ENCODE measurements at places on chromosomes 2 and 18.

- DNase-seq: no peak
These were observed 330.4 kb upstream of the FAM98A start for GRCh38 chr2:33929467-33929866.

- DNase-seq: no peak
These were observed 13.2 kb upstream of the SERPINB12 start for GRCh38 chr18:63528863-63529492.

GRCh38 chr2:16184945-16185660 lies 244.8 kb downstream of the MYCN start:
- no peak for DNase-seq

DNA sequence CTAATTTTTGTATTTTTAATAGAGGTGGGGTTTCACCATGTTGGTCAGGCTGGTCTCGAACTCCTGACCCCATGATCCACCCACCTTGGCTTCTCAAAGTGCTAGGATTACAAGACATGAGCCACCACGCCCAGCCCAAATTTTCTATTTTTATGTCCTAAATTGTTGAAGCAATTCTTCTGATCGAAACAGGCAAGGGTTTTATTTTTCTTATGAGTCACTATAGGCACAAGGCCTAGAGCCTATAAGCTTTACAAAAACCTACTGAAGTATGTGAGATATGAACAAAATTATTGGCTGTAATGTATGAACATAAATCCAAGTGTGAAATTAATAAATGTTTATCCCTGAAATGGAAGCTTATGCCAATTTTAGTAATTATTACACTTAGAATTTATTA lies 464.2 kb upstream of the NRP2 start:
- no peak for DNase-seq

- no peak for DNase-seq
These were observed 97.7 kb upstream of the PGAP1 start for GRCh38 chr2:197024206-197024605.

GRCh38 chr2:11505652-11506610 lies 27.9 kb upstream of the GREB1 start:
- no peak for DNase-seq

GRCh38 chr2:96374211-96374951 lies 38.8 kb downstream of the NCAPH start:
- DNase-seq: no peak

GRCh38 chr2:220396287-220396686 lies 768.9 kb downstream of the SLC4A3 start:
- DNase-seq: no peak

DNA sequence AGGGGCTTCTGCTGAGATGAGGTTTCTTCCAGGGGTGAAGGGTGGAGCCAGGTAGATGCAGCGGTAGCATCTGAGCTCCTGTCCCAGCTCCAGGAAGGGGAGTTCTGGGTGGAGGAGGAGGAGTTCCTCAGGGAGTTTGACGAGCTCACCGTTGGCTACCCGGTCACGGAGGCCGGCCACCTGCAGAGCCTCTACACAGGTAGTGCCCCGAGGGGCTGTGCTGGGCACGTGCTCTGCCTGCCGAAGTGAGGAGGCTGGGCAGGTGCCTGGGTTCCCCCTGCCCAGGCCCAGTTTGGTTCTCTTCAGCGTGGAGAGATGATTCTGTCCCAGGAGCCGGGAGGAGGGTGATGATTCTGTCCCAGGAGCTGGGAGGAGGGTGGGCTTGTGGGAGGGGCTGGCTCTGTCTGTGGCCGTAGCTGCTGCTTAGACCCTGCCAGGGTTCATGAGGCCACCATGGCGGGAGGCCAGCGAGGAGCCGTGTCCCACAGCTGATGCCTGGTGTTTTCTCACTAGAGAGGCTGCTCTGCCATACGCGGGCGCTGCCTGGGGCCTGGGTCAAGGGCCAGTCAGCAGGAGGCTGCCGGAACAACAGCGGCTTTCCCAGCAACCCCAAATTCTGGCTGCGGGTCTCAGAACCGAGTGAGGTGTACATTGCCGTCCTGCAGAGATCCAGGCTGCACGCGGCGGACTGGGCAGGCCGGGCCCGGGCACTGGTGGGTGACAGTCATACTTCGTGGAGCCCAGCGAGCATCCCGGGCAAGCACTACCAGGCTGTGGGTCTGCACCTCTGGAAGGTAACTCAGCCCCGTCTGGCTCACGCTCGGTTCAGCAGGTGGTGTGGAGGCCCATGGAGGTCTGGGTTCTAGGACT lies 8.2 kb downstream of the CAPN10 start:
- peak; percentile 6 for DNase-seq

DNA sequence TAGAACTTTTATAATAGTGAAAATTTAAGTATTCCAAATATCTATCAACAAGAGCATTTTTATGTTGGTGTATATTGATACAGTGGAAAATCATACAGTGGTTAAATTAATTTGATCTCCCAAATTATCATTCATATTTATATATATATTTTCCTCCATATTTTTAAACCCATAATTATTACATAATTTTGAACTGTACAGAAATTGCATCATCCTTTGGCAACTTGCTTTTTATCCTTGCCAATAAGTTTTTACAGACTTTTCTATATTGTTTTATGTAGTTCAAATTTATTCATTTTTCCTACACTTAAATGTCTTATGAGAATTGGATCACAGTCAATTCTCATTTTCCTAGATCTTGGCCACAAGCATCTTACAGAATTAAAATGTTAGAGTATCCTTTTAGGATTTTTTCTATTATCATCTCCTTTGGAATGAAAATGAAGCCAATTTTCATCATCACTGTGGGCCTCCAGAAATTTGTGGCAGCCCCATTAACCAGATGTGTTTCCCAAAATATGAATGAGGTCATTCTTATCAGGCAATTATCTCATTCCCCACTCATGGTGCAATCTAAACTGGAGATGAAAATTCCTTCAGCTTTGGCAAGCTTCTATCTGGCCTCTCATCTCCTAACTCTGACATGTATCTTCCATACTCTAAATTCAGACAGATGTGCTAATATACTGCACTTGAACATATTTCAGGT lies 94.2 kb upstream of the DLGAP1 start:
- DNase-seq: no peak

DNA sequence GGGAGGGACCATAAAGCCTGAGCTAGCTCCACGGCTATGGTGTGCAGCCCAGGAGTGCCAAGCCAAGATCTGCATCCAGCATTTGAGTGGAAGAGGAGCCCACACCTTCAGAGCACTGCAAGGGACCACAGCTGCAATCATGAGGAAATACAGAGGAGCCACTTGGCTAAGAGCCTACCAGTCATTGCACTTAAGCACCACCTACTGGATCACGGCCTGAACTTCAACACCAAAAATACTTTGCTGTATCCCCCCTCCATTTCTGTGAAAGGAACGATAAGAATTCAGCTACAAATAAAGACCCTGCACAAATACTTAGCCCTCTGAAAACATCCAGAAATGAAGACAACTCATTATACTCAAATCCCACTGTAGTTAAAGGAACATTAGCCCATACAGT lies 545.3 kb downstream of the TSN start:
- DNase-seq: no peak

GRCh38 chr2:238865015-238865719 lies 17.3 kb downstream of the TWIST2 start:
- DNase-seq: no peak

DNA sequence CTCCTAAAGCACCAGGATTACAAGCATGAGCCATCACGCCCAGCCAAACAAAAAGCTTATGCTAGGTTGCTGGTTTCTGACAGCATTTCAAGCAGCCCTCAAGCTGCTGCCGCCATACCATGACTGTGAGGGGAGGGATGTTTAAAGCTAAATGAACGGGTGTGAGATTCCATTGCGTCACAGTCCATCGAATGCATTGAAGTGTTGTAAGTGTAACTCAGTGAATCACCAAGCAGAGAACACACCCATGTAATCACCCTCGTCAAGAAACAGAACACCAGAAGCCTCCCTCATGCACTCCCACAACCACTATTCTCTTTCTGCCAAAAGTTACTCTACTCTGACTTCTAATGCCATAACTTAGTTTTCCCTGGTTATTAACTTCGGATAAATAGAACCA lies 32.8 kb upstream of the MC5R start:
- no peak for DNase-seq

- DNase-seq: no peak
These were observed 164.2 kb downstream of the NAPG start for GRCh38 chr18:10690035-10690329.

- no peak for DNase-seq
These were observed 15.8 kb downstream of the D2HGDH start for GRCh38 chr2:241750076-241750840.

GRCh38 chr2:206296128-206296527 lies 21.7 kb downstream of the ZDBF2 start:
- DNase-seq: no peak

DNA sequence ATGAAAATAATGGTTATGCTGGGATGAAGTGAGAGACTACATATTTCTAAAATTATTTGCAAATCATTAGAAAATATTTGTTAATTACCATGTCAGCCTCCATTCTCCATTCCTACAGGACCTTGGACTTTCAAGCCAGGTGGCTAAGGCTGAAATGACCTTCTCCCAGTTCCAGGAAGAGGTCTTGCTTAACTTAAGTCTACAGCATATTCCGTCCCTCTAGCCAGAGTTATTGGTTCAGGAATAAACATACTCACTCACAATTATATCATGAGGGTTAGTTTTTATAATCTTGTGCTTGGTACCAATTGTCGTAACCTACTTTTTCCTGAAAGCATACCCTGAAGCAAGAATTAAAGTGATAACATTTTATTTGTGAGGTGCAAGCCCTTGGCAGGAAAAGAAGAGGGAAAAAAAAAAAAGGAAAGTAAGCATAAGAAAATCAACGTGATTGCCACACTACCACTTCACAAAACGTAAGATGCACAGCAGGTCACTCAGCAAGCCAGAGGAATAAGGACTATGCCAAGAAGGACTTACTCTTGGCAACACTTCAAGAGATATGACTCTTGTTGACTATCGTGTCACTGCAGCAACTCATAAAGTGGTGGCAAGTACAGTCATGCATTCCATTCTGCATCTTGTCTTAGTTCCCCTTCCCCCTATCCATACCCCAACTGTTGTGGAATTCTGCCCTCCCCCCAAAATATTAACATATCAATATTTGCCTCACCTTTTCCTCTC lies 479.1 kb downstream of the MBD2 start:
- no peak for DNase-seq

GRCh38 chr2:207473049-207473930 lies 56.5 kb upstream of the CREB1 start:
- no peak for DNase-seq

GRCh38 chr18:24797981-24798380 lies 337.5 kb downstream of the HRH4 start:
- no peak for DNase-seq

DNA sequence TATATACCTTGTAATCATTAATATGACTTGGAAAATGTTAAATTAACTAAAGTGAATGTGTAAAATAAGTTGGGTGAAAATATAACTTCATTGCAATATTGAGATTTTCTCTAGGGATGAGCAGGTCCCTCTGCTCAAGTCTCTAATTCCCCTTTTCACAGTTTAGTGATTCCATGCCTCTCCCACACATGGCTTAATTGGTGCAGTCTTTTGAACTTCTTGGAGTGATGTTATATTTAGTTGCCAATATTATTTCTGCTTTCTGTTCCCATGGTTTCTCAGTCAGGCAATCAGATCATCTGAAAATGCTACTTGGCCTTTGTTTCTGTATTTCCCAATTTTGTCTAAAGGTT lies 233.7 kb upstream of the SPOPL start:
- DNase-seq: no peak

DNA sequence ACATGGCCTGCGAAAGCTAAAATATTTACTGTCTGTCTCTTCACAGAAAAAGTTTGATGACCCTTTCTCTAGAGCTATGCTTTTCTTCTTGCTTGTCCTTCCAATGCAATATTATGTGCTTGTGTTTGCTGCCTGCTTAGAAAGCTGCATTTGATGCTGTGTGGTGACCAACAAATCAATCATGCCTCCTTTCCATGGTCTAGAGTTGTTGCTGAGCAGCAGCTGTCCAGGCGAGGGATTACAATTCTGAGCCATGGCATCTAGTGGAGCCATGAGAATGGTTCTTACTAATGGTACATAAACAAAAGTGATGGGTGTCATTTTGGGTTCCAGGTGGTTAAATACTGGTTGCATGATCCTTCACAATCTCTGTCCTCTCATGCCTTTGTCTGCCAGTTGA lies 1142.1 kb downstream of the DPP10 start:
- DNase-seq: no peak

DNA sequence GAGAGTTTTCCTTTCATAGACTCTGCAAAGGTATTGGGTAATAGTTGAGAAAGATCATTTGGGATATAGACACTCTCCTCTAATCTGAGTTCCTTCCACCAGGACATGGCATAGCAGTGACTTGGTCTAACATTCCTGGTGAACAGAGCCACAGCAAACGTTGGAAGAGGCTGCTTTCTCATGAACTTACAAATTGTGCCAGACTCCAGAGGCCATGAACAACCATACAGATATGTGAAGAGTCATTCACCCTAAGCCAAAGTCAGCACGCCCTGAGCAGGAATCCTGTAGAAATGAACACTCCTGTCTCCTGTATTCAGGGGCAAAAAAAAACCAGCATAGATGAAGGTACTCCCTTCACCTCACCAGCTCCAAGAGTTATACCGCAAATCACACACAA lies 152.8 kb downstream of the TMEM18 start:
- no peak for DNase-seq

- no peak for DNase-seq
These were observed 1085.6 kb downstream of the SOCS6 start for GRCh38 chr18:71374294-71375000.

- DNase-seq: no peak
These were observed 185.6 kb upstream of the COL3A1 start for GRCh38 chr2:188788621-188789020.

GRCh38 chr18:78123144-78123909 lies 856.3 kb upstream of the SALL3 start:
- no peak for DNase-seq

Data from T-helper 1 cell (primary cell).